Upper lobe of left lung (tissue), 6 donors: ENCODE measurements at places on chromosomes 7 and 10.

DNA sequence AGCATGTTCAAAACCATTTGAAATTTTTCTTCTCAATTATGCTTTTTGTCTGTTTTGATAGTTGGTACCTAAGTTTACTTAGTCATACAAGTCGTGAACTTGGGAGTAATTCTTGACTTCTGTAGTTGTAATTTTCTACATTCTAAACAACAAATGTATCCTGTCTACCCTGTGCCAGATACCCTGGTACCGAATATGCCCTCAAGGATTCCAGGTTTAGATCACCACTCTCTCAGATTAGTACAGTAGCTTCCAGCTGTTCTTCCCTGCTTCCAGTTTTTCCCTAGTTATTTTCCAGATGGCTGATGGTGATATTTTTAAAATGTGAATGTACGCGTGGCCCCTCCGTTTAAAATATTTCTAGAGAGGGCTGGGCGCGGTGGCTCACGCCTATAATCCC is 6.5 kb downstream of the STAM start:
- DNase-seq: no peak

DNA sequence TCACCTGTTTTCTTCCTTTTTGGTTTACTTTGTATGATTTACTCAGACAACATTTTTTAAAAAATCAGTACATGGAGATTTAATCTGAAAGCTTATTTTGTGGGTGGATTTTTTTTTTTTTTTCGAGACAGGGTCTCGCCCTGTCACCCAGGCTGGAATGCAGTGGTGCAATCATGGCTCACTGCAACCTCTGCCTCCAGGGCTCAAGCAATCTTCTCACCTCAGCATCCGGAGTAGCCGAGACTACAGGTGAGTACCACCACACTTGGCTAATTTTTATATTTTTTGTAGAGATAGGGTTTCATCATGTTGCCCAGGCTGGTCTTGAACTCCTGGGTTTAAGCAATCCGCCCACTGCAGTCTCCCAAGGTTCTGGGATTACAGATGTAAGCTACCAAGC is 2.5 kb downstream of the GSTO1 start:
- DNase-seq: no peak

GRCh38 chr7:4026941-4027486 is 655.1 kb upstream of the FOXK1 start:
- DNase-seq: no peak

DNA sequence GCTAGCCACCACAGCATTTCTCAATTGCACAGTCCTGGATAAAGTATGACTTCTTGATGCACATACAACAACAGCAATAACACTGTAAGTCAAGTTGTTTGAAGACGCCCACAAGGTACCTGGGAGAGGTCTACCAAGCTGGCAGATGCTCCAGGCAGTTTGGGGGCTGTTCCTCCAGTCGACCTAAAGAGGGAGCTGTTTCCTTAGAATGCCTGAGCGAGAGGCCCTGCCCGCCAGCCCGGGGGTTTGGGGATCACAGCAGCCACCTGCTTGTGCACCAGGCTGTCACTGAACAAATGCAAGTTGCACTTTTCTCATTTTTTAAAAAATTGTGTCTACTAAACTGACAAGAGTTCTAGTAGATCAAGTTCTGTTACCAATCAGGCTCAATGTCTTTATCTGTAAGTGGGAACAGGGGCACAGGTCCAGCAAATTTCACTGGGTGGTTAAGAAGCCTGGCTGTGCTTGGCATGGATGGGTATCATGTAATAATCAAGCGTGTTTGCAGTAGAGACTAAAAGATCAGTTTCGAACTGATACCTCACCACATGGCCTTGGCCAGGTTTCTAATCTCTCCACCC is 193.8 kb upstream of the ADO start:
- DNase-seq: peak; percentile 81

DNA sequence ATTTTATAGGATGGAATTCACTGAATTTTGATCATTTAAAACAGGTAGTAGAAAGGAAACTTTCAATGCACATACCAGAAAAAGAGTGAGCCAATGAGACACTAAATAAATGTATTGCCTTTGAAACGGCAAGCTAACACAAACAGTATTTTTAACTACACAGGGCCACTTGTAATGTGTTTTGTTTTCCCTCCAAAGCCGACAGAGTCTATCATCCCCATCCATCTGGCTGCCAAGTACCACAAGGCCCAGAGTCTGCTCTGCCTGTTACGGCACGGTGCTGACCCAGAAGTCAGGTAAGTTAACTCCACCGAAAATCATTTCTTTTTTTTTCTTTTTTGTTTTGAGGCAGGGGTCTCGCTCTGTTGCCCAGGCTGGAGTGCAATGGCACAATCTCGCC is 1.5 kb downstream of the ANKRD61 start:
- DNase-seq: no peak

DNA sequence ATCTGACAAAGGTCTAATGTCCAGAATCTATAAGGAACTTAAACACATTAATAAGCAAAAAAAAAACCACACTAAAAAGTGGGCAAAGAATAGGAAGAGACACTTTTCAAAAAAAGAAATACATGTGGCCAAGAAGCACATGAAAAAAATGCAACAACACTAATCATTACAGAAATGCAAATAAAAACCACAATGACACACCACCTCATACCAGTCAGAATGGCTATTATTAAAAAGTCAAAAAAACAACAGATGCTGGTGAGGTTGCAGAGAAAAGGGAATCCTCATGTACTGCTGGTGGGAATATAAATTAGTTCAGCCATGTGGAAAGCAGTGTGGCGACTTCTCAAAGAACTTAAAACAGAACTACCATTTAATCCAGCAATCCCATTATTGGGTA is 119.0 kb downstream of the LMBR1 start:
- no peak for DNase-seq

DNA sequence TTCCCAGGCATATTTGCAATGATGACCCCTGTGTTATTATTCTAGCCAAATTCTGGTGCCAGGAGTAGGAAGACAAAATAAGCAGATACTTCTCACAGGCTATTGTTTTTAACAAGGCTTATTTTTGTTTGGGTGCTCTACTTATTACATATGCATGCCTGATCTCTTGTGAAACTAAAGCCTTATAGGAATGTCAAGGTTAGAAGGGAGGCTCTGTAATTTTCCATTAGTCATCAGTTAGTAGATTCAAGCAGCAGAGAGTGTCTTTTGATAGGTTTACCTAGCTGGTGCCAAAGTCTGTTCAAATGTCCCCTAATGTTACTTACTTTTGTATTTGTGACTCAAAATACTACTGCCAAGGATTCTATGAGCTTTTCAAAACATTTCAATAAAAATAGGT is 11.7 kb upstream of the TMEM106B start:
- DNase-seq: no peak

DNA sequence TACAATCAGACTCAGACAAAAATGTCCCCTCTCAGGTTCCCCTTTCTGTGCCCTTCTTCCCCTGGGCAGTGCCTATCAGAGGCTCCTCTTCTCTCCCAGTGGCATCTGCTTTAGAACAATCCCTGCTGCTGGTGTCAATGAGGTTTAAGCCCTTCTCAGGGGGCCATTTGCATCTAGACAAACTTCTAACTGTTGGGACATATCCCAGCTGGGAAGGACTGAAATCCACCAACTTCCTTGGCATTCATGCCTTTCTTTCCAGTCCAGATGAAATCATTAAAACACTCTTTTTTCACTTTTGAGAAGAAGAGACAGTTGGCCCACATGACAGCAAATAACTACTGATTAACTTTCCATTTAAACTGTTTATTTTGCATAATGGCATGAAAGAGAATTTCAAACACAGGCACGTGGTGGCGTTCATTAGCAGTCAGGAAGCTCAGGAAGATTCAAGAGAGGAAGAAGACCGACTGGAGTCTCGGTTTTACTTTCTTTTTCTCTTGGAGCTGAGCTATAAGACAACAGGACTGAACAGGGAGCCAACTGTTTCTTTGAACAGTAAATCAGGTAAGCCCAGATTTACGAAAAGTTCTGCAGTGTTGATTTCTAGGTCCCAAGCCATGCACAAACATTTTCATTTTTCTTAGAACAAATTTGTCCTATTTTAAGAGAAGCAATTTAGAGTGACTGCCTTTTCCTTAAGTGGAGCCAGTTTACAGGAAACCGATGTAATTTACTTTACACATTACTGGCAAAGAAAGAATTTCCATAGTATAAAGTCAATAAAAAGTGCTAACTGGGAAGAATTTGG is at the start of gene GIMAP2:
GIMAP2 (plus strand) TSS at position 488 of the 811 bp plus-strand sequence. CDS start 1,354 bp downstream, outside the sequence.
- no peak for DNase-seq
